ENCODE measurements at places on chromosomes 11 and 22.
A peak's percentile ranks its signal among the peaks of the same experiment; 100 is the strongest.

- DNase-seq: no peak
These were observed 3.2 kb downstream of the ARVCF start for GRCh38 chr22:20013382-20013871.

GRCh38 chr11:107931206-107931605, 3.0 kb downstream of the RAB39A start:
- DNase-seq: no peak

- DNase-seq: no peak
These were observed 539 bp downstream of the SLC35C1 start for GRCh38 chr11:45805305-45806071.

DNA sequence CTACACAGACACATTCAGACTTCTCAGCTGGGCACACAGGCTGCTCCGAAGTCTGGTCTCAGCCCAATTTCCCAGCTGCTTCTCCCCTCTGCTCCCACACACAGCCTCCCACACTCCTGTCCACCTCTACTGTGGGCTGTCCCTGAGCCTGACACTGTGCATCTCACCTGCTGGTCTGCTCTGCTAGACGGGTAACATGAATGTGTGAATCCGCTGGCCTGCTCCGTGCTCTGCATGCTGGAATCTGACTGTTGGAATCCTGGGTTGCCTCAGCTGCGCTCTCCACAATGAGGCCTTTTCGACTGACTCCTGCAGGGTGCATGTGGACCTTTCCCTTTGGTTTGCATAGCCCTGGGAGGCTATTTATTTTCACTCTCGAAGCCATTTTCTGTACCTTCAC, 489.5 kb upstream of the B3GAT1 start:
- no peak for DNase-seq

DNA sequence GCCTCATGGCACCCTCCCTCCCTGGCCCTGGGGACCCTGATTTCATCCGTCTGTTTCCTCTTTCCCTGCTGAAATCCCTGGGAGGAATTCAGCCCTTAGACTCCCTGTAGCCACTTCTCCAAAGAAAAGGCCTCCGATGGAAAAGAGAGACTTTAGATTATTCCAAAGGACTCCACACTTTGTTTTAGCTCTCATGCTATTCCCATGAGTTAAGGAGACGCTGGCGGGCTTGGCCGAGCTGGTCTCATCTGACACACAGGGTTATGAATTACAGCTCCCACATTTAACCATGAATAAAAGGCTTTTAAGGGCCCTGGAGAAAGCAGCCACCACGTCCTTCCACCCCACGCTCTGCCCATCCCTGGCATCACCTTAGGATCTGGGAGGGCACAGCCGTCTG, 57.0 kb downstream of the ANO1 start:
- DNase-seq: no peak

GRCh38 chr11:20081336-20081735, 78.9 kb downstream of the DBX1 start:
- DNase-seq: no peak

GRCh38 chr22:19419086-19419463, 12.5 kb downstream of the HIRA start:
- DNase-seq: no peak

DNA sequence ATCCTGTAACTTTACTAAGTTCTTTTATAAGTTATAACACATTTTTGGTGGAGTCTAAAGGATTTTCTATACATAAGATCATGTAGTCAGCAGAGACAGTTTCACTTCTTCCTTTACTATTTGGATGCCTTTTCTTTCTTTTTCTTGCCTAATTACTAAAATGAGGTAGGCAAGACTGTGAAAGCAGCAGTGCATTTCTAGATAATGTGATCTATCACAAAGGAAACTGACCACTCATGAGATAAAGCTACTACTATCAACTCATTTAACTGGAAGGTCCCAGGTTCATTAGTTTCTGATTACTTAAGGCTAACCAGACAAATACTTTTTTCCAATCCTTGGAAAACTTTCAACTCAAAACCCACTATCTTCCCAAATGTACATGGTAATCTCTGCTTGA, 196.2 kb upstream of the E2F8 start:
- DNase-seq: no peak

DNA sequence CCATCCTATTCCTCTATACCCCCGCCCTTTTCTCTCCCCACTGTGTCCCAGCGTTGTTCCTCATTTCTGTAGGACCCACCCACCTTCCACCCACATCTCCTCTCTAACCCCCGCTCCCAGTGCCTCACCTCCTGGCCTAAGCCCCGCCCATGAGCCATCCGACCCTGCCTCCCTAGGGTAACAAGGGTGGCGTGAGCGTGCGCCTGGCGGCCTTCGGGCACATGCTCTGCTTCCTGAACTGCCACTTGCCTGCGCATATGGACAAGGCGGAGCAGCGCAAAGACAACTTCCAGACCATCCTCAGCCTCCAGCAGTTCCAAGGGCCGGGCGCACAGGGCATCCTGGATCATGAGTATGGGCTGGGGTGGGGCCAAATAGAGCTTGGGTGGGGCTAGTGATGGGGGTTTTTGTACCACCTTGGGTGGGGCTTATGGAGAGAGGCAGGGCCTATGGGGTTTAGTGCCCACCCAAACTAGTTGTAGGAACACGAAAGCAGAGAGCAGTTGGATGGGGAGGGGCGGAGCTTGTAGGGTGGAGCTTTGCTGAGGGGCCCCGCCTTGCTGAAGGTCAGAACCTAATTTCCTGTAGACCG, 4.5 kb downstream of the INPP5J start:
- DNase-seq: no peak

- no peak for DNase-seq
These were observed 80.3 kb downstream of the TRIM44 start for GRCh38 chr11:35742707-35743454.

DNA sequence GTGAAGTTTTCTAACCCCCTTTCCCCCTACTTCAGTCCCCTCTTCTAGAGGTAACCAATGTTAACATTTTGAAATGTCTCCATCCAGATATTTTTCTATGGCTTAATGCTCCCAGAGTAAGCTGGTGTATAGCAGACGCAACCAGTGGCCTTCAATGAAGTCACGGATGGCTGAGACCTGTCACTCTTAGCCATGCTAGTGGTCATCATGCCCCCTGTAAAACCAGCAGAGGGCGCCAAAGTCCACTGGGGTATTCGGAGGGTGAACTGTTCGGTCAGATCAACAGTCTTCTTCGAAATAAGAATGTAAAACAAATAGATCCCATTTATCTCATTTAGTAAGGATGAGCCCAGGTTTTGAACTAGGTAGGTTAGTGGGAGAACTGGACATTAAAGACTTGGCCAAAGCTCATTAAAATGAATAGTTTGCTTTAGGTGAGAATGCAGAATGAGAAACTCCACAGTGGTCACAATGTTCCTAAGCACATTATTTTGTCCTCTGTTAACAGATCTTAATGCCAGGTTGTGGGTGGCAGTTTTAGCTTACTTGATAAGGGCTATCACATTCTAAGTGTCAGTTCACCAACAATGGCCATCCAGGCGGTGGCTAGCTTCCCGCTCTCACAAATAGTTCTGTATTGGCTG, 8.6 kb upstream of the MMP8 start:
- DNase-seq: peak; percentile 34

- no peak for DNase-seq
These were observed 41.8 kb downstream of the DDI1 start for GRCh38 chr11:104078245-104078644.

DNA sequence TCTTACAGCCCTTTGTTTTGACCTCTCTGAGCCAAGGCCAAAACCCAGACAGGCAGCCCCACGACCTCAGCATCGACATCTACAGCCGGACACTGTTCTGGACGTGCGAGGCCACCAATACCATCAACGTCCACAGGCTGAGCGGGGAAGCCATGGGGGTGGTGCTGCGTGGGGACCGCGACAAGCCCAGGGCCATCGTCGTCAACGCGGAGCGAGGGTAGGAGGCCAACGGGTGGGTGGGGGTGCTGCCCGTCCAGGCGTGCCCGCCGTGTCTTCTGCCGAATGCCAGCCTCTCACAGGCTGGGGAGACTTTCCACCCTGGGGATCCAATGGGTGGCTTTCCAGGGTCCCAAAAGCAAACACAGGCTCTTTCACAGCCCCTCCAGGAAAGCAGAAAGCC, 37.1 kb upstream of the PPP6R3 start:
- DNase-seq: no peak

Data from T-helper 1 cell (primary cell).